ENCODE measurements at places on chromosomes 7 and 10.

- DNase-seq, result peak; percentile 73
These were observed at the start of gene HIPK2 for GRCh38 chr7:139777948-139778841. HIPK2 (minus strand) TSS chr7:139777998; CDS start chr7:139777623, 375 bp downstream.

- DNase-seq, result no peak
These were observed 15.9 kb upstream of the SLC25A16 start for GRCh38 chr10:68543004-68543918.

DNA sequence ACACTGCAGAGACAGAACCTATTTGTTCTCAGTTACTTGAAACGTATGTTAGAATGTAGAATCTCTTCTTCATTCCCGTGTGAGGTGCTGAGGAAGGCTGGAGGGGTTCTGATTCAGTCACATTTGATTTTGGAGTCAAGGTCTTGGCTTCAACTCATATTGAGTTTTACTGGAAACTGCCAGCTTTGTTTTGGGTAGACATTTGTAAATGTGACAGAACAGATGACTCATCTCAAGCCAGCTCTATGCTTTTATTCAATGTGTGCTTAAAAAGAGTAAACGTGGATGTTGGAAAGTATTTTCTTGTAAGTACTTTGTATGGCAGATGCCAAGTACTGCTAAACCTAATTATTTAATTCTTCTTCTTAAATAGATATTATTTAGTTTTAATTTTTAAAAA is 780.8 kb upstream of the C7orf33 start:
- DNase-seq, result no peak

DNA sequence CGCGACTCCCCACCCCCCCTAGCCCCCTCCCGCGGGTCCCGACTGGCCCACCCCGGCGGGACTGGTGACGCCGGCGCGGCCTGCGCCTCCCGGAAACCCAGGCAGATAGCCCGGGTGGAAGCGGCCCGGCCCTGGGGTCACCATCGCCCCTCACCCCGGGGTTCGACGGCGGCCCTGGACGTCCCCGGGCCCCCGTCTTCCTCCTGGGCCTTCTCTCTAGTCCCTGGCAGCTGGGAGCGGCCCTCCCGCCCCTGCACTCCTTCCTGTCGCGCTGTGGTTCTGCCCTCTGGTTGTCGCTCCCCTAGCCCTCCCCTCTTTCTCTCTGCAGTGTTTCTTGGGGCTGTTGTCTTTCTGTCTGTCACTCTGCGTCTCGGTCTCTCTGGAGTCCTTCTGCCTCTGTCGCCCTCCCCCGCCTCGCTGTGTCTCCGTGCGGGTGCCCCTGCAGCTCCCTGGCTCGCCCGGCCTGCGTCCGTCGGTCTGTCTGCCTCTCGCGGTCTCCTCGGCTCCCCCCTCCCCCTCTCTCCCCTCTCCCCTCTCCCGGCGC is 90.5 kb upstream of the PAX2 start:
- peak; percentile 22 for DNase-seq

DNA sequence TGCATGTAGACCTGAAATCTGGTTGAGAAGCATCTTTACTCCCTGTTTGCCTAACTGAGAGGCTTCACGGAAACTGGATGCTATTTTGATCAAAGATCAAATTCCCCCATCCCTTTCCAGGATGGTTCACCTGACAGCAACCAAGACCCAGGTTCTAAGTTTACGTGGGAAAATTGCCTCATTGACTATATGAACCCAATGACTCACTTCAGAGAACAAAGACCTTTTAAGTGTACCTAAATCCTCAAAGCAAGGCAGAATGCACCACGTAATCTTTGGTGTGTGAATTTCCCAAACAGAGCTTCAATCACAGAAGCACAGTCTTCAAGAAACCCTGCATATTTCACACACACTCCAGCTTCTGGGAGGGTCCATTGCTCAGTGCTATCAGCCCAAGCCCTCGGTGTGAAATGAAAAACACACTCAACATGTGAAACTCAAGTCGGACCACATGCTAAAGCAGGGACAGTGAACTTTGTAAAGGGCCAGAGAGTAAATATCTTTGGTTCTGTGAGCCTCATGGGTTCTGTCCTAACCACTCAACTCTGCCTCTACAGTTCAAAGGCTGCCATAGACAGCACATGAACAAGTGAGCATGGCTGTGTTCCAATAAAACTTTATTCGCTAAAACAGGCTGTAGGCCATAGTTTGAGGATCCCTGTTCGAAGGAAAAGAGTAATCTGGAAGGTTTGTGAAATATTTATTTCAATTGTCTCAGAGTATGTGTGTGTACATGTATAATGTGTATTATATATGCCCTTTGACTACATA is 275.6 kb upstream of the FOXK1 start:
- no peak for DNase-seq

DNA sequence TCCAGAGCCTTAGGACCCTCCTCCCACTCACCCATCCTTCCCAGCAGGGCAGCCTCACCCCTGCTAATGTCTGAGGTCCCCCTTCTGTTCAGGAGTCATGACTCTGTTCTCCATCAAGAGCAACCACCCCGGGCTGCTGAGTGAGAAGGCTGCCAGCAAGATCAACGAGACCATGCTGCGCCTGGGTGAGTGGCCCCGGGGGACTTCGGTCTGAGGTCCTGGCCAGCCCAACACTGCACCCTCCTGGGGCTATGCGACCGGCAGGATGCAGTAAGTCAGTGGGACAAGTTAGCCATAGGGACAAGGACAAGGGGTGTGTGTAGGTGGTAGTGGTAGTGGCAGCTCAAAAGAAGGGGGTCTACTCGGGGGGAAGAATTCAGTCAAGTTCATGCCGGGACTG is 16.2 kb upstream of the AHCYL2 start:
- DNase-seq, result no peak

DNA sequence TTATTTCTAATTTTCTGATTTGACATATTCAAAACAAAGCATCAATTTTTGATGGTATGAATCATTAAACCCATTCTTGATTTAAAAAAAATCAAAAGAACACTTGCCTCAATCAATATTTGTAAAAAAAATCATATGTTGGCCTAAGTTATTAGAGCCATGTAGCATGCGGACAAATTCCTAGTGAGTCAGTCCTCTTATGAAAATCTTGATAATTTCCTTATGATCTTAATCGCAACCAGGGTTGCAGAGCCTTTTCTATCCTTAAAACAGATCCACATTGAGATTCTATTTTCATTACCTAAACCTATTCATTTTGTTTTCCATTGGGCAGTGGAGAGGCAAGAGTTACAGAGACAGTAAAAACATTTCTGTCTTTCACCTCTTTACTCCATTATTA is 203.2 kb downstream of the ARL4A start:
- DNase-seq, result no peak

GRCh38 chr10:45470098-45471012 is 96.3 kb downstream of the ALOX5 start:
- peak; percentile 20 for DNase-seq

- DNase-seq, result no peak
These were observed 85.2 kb upstream of the NPVF start for GRCh38 chr7:25313526-25313925.

DNA sequence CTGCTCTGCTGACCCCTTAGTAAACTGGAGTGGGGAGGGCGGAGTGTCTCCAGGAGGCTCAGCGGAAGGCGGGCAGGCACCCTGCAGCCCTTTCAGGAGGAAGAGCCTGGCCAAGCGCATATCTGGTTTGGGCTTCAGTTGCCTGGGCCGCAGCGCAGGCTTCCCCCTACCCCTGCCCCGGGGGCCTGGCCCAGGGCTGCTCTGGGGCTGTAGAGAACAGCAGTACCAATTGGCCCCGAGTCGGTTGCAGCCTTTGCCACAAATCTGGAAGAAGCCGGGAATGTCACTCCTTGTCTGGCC is 28.1 kb upstream of the JAKMIP3 start:
- DNase-seq, result no peak

GRCh38 chr7:1818575-1819258 is 148.6 kb downstream of the ELFN1 start:
- no peak for DNase-seq

GRCh38 chr10:124539935-124540641 is 78.5 kb downstream of the LHPP start:
- DNase-seq, result peak; percentile 74

- no peak for DNase-seq
These were observed 81.3 kb downstream of the OSBPL3 start for GRCh38 chr7:24898691-24899090.
